ENCODE measurements at places on chromosomes 1 and 21.

DNA sequence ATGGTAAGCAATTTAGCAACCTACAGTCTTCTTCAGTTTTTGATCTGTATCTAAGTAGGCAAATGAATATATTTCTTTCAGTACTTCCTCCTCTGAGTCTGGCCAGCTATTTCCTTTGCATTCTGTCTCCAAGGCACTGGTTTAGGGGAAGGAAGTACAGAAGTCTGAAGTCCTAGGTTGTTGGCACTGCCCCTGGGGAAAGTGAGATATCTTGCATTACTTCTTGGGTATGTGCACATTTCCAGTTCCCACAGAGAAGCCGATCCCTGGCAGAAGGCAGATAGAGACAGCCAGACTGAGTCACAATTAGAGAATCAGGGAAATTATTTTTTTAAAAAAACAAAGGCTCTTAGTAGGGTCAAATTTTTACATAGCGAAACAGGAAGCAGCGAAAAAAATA, 98.8 kb downstream of the RASAL2 start:
- peak; percentile 18 for DNase-seq

DNA sequence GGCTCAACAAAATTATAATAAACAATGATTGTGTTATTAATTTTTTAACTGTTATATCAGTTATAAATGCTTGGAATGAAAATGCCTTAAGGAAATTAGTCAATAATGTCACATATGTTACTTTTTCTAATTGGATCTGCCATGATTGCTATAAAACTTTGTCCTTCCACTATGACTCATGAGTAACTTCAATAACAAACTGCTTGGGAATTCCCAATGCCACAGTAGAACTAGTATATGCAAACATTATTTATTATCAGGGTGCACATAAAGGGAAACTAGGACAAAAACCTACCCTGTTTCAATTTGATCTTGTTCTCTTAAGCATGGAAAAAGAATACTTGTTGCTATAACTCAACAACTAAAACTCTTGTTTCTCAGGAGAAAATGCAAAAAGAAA, 59.1 kb upstream of the PDC start:
- DNase-seq: no peak

DNA sequence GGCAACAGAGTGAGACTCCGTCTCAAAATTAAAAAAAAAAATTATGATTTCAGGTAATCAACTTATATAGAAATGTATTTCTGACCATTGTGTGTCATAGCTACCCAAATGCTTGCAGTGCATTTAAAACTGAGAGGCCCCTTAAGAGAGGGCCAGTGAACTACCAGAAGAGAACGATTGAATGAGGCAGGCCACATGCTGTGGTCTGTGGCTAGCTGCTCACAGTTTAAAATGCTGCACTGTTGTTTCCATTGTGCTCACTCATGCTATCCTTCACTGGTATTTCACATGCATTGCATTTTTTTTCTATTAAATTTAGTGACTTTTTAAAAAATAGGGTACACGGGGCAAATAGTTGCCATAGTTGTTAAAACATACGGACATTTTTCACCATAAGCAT, 26.0 kb downstream of the CHML start:
- DNase-seq: no peak

DNA sequence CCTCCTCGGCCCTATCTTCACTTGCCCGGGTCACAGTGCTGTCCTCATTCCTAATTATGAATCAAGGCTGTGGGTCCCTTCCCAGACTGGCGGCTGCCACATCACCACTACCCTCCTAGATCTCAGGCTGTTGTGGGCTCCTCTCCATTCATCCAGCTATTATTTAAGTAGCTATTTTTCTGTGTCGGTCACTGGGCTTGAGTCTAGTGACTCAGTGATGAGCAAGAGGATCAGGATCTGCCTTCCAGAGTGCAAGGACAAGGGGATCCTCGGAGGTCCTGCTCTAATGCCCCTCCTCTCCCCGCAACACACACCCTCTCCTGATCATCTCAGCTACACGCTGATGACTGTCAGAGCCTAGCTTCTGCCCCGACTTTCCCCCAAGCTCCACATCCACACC, 34.1 kb downstream of the CDCP2 start:
- no peak for DNase-seq

DNA sequence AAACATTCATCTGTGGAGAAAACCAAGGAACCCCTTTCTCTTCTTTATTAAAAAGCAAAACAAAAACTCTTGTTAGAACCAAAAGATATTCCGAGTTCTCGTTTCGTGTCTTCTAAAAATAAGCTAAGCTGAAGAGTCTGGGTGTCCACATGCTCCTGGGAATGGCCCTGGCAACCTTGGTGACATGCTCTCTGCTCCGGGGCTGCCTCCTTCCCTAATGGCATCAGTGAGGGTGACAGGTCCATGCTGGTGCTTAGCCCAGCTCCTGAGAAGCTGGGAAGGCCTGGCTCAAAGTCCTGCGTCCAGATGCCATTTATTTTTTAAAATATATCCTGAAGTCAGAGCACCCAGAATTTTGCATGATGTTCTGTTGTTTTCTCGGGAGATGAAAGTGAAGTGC, 24.6 kb upstream of the TRAPPC10 start:
- DNase-seq: no peak

DNA sequence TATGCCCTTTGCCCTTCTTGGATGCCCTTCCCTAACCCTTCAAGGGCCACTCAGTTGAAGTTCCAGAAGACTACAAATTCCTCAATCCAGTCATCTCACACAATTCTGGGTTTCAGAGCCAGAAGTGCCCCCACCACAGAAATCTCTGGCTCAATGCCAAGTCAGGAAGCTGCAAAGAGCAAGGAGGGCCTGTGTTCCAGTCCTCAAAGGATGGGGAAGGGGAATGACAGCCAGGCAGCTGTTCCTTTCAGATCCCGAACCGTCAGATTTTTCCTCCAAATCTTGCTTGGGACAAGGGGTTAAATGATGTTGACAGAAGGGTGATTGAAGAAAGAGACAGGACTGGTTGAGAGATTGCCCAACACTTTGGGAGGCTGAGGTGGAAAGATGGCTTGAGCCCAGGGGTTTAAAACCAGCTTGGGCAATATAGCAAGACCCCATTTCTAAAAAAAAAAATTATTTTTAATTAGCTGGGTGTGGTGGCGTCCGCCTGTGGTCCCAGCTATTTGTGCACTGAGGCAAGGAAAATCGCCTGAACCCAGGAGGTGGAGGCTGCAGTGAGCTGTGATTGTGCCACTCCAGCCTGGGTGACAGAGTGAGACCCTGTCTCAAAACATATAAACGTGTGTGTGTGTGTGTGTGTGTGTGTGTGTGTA, 716 bp upstream of the HPDL start:
- no peak for DNase-seq

GRCh38 chr1:110565565-110565964, 40.6 kb downstream of the KCNA2 start:
- DNase-seq: no peak

DNA sequence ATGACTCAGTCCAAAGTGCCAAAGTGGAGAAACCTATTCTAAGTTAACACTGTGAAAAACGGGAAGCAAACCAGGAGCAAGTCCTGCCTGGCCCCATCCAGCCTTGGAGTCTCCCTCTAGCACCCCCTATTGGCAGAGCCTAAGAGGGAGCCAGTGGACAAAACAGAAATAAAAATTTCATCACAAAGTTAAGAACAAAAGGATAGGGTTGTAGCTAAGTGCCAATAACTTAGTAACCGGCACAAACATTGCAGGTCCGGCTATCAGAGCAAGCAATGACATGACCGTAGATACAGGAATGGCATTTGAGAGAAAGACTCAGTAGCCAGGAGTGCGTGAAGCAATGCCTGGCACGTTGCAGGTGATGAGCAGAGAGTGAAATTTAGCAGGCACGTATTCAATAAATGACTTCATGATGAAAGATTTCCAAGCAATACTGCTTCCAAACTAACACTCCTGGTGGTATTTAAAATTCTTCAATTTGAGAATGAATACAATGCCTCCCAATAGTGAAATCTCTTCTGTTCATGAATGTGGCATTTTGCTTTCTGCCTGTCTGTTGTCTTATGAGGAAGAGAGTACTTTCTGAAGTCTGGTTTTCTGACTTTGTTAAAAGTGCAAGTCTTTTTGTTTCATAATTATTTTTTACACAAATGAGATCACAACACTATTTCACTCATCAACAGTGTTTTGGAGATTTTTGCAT, 391.0 kb downstream of the OMA1 start:
- DNase-seq: no peak

DNA sequence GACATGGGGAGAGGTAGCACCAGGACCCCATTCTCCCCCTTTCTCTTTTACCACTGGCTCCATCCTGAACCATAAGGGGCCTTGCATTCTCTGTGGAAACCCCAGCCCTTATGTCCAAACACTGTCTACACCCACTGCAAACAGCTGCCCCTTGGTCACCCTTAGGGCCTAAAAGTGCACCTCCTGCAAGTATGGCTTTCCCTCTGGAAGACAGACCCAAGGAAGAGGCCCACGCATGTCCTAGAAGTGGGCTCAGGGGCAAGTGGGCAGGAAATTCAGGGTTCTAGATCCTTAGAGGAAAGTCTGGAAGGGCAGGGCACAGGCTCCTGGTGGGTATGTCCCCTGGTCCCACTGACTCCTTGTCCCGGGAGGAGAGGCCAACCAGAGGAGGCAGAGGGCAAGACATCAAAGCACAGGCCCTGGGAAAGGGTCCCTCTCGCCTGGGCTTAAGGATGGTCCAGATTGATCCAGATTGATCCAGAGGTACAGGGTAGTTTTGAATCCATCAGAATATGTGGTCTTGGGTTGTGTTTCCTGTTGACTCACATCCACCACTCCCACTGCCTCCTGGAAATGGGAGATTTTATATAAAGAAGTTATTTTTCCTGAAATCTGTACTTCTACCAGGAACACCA, 150.9 kb downstream of the GRIK3 start:
- no peak for DNase-seq

- DNase-seq: no peak
Measured at GRCh38 chr1:39127513-39127912, 77.0 kb upstream of the MACF1 start.

DNA sequence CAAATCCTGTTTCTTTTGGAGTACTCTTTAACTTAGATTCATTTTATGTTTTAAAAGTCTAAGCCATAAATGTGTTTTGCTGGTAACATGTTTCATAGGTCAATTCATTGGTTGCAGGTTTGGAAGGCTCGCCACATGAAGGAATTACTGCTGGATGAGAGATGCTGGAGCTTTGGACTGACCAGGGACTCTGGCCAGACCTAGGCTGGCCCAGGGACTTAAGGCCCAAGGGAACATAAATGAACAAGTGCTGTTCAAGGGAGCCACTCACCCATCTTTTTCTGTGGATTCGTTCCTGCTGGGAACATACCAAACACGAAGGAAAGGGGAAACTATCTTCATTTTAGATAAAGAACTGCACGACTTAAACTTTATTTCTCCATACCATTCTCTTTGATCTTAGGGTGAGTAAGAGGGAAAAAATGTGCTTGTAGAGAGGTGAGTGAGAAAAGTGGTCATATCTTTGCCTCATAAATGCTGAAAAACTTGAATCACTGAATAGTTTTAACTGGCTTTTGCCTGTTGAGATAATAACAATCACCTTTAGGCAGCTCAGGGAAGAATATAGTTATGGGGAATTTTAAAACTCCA, 15.3 kb upstream of the SHCBP1L start:
- no peak for DNase-seq

DNA sequence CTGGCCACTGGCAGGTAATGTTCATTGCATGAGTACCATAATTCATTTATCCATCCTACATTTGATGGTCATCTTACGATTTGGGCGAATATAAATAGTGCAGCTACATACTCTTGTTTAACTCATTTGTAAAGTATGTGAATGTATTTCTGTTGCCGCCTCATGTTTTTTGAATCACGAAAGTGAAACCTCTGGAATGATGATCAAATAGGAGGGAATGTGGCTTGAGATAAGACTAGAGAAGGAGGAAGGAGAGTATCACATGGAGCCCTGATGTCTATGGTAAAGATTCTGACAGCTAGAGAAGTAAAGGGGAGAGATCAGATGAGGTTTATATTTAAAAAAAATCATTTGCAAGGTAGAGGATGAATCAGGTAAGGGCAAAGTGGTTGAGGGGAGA, 8.0 kb downstream of the MRPS14 start:
- no peak for DNase-seq
